Kidney glomerular epithelial cell (primary cell): ENCODE measurements at places on chromosomes 1 and 21.
A peak's percentile ranks its signal among the peaks of the same experiment; 100 is the strongest.

DNA sequence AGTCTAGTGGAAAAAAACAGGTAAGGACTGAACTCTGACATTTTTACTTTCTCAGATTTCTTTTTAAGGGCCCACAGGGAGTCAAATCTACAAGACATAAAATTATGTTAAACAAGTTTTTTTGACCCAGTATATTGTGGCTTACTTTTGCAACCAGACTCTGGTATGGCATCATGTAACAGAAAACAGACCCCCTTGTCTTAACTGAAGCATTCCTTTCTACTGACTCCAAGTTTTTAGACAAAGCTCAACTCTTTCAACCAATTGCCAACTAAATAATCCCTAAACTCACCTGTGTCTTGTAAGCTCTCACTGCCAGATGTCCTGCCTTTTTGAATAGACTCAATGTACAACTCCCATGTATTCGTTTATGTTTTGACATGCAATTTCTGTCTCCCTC is 64.3 kb downstream of the FASLG start:
- DNase-seq, result no peak

- peak; percentile 64 for DNase-seq
Measured at GRCh38 chr1:221100611-221101010, 221.4 kb downstream of the HLX start.

DNA sequence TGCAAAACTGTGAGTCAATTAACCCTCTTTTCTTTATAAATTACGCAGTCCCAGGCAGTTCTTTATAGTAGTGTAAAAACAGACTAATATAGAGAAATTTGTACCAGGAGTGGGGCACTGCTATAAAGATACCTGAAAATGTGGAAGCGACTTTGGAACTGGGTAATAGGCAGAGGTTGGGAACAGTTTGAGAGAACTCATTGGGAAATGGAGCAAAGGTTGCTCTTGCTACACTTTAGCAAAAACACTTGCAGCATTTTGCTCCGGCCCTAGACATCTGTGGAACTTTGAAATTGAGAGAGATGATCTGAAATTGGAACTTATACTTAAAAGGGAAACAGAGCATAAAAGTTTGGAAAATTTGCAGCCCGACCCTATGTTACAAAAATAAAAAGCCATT is 810.9 kb downstream of the LTN1 start:
- no peak for DNase-seq

GRCh38 chr1:198387587-198387986 is 152.9 kb downstream of the ATP6V1G3 start:
- no peak for DNase-seq

DNA sequence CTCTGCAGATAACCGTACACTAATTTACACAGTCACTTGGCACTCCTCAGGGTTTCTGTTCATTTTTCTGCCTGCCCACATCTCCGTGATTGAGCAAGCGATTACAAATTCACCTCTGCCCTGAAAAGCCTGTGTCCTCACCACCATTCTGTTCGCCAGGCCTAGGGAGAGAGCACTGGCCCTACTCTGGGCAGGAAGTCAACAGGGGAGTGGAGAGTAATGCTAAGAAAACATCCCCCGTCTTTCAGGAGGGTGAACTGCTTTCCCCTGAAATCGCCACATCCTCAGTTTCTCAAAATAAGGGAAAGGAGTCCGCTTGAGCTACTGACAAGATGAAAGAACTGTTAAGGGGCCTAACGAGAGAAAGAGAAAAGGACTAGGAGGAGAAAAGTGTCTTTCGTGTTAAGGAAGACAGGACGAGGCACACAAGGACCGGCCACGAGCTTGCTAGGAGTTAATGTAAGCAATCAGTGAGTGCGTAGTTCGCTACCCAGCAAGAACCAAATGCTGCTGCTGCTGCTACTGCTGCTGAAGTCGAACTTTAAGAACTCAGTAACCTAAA is 632 bp downstream of the PEX19 start:
- peak; percentile 33 for DNase-seq

GRCh38 chr1:102174259-102174863 is 177.6 kb upstream of the OLFM3 start:
- no peak for DNase-seq

GRCh38 chr1:204894031-204894430 is 23.4 kb downstream of the NFASC start:
- DNase-seq, result no peak

GRCh38 chr1:59323879-59324278 is 27.0 kb downstream of the FGGY start:
- DNase-seq, result no peak

GRCh38 chr21:29189353-29189752 is 58.9 kb downstream of the MAP3K7CL start:
- no peak for DNase-seq

DNA sequence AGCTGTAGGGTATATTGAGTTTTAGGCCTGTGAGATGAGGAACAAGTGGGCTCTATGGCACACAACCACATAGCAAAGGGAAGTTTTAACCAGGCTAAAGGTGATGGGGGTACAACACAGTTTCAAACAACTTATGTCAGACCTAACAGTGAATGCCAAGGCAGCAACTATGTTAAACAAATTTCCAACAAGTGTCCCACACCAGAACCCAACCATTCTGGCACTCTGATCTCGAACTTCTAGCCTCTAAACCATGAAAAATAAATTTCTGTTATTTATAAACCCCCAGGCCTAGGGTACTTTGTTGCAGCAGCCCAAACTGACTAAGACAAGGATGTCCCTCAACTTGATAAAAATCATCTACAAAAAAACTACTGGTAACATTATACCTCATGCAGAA is 52.3 kb upstream of the INSL5 start:
- no peak for DNase-seq

- no peak for DNase-seq
Measured at GRCh38 chr1:153242160-153242559, 17.3 kb upstream of the LORICRIN start.

DNA sequence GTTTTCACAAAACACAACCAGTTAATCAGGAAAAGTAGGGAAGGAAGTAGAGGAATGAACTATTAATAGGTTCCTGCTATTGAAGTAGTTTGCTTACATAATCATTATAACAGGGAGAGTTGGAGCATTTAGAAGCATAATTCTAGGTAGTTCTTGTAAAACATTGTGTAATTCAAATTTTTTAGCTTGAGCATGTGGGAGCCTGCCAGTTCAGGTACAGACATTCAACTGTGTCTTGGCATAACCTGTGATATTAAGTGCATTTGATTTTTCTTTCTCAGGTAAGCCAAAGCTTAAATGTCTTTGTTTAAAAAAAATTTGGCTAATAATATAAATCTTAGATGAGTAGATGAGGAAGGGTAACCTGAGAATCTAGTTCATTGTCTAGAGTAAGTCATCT is 3.4 kb downstream of the YTHDF2 start:
- no peak for DNase-seq

DNA sequence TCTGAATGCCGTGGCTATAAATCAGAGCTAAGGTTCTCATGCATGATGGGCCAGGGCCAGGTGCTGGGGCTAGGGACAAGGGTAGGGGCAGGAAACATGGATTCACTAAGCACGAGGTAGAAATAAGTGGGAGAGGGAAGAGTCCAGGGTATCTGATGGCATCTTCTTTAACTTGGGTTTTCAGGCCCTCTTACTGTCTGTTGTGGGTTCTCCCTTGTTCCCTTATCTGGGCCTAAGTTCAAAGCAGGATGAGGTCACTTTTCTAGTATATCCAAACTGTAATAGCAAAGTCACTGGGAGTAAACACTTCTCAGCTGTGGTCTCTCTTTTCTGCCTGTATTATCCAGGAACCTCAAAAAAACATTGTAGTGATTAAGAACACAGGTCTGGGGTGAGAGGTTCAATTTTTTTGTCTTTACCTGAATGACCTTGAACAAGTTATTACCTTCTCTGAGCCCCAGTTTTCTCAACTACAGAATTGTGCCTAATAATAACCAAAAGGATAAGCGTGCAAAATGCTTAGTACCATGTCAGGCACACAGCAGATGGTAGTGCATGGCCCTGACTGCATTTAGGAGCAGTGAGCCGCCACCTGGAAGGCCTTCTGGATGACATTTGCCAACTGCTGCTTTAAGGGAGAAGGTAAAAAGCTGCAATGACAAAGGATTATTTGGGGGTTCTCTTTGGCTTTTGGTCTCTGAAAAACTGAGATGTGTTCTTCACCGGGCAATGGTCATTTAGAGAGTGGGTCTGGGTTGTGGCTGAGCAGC is 53.6 kb upstream of the A3GALT2 start:
- DNase-seq, result no peak

DNA sequence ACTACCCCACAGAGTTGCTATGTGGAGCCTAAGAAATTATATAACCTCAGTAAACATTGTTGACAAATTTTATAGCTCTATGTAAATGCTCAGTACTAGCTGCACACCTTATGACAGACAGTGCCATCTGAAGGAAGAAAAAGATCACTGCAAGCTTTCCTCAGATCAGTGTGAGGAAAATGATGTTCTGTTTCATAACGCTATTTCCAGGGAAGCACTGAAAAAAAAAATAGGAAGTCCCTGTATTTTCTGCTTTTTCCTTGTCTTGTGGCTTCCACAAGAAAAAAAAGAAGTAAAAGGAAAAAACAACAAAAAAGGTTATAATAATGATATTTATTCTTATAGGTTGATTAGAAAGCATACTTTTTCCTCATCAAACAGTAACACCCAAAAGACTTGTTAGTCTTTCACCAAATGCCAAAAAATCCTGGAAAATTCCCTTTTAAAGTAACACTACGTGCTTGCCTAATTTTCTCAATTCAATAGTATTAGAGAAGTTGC is 23.2 kb downstream of the LYST start:
- no peak for DNase-seq

GRCh38 chr1:185213091-185213490 is 56.1 kb downstream of the SWT1 start:
- no peak for DNase-seq

DNA sequence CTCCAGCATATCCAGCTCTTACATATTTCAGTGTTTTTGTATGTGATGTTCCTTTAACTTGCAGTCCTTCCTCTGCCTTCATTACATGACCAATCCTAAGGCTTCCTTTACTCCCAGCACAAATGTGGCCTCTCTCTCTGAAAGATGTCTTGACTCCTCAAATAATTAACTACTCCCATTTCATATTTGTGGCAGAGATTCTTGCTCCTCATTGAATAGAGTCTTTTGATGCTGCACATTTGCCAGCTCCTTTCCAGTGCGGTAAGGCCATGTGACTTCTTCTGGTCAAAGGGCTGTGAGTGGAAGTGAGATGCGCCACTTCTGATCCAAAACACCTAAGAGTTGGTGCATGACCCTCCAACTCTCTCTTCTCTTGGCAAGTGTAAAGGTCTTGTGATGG is 19.1 kb upstream of the LAMC1 start:
- DNase-seq, result no peak

- no peak for DNase-seq
Measured at GRCh38 chr1:160161965-160162705, 10.7 kb downstream of the ATP1A4 start.

DNA sequence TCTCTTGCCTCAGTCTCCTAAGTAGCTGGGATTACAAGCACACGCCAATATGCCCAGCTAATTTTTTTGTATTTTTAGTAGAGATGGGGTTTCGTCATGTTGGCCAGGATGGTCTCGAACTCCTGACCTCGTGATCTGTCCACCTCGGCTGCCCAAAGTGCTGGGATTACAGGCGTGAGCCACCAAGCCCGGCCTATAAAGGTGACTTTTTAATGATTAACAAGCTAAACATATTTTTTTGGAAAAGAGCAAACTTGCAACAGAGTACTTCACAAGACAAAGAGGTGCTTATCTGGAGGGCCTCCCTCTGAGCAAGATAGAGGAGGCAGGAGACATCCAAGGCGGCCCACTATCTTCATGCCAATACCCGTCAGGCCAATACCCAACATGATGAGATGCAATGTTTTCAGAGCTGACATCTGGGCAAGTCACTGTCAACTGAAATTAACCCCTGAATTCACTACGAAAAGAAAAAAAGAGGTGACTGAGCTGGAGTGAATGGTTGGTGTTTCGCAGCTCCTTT is 10.5 kb downstream of the BCAR3 start:
- no peak for DNase-seq

DNA sequence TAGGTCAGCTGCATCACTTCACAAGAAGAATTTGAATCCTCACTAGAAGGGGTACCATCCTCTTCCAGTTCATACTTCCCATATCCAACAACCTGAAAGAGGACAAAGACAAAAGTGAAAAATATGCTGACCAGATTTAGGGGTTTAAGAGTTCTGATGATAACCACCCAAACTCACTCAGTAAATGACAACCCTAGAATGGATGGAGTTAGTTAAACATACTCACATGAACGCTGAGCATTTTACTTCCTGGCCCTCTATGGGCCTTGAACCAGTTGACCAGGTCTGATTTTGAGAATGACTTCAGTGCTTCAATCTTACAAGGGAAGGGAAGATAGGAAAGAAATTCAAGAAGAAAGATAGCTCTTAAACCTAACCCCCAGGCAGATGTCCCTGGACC is 89.2 kb downstream of the NRDC start:
- no peak for DNase-seq

- DNase-seq, result no peak
Measured at GRCh38 chr1:20753589-20753988, 21.1 kb upstream of the SH2D5 start.

GRCh38 chr1:54289712-54290233 is 89.8 kb downstream of the MRPL37 start:
- DNase-seq, result no peak

GRCh38 chr1:181113059-181113641 is 24.6 kb downstream of the IER5 start:
- peak; percentile 37 for DNase-seq

DNA sequence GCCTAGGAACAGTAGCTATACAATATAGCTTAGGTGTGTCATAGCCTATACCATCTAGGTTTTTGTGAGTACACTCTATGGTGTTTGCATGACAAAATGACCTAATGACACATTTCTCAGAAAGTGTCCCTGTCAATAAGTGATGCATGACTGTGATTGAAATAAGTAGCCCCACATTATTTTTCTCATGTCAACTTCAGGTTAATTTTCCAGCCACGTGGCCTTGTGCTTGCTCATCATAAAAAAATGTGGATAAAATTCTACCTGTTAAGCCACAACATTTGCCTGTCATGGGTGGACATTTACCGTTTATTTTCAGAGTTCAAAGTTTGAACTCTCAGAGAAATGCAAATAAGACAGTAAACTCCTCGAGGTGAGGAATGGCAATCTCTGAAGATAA is 5.5 kb downstream of the DISC1 start:
- no peak for DNase-seq

- DNase-seq, result no peak
Measured at GRCh38 chr1:207673399-207673798, 28.5 kb downstream of the CR1L start.

DNA sequence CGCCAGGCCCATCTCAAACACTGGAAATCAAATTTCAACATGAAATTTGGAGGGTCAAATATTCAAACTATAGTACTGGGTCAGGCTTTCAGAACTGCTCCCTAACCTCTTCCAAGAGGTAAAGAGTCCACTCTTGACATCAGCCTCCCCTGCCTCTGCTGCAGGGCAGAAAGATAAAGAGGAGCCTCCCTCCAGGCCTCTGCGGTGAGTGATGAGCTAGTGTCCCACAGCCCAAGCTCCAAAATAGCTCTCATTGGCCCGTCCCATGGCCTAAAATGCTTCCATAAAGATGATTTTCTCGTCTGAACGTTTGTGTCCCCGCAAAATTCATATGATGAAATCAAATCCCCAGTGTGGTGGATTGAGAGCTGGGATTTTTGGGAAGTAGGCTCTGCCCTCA is 33.7 kb upstream of the CCSAP start:
- no peak for DNase-seq
